ENCODE measurements at places on chromosomes 5 and 9.

DNA sequence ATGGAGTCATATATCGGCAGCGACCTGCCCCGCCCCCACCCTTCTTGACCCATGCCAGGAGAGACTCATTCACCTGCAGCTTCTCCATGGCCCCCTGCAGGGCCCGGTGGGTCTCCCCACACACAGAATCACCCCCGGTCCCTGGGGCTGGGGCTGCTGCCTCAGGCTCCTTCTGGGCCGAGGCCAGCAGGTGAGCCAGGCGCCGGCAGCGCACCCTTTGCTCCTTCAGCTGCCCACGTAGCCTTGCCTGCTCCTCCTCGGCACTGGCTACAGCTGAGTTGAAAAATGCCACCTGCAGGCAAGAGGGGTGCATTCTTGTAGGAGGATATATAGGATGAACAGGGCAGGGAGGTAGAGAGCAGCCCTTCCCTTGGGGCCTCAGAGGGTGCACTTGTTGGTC, 17.9 kb downstream of the GOLGA2 start:
- DNase-seq = no peak

GRCh38 chr9:78707481-78707991, 410.6 kb downstream of the PSAT1 start:
- DNase-seq = no peak

DNA sequence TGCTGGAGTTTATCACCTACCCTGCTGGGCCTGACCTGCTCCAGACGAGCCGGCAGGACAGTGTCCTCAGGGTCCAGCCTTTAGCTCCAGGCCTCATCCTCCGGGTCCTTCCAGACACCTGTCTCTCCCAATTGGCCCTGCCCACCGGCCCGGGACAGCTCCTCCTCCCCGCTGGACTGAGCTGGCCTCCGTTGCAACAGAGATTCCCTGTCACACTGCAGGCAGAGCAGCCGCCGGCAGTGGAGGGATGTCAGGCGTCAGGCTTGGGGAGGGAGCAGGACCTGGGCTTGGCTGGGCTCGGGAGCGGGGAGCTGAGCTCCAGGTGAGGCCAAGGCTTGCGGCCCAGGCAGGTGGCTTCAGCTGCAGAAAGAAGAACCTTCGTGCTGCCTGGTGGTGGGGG, 1.7 kb downstream of the KCNT1 start:
- no peak for DNase-seq

- DNase-seq = no peak
These were observed 459.4 kb upstream of the ITGA1 start for GRCh38 chr5:52328220-52328806.

DNA sequence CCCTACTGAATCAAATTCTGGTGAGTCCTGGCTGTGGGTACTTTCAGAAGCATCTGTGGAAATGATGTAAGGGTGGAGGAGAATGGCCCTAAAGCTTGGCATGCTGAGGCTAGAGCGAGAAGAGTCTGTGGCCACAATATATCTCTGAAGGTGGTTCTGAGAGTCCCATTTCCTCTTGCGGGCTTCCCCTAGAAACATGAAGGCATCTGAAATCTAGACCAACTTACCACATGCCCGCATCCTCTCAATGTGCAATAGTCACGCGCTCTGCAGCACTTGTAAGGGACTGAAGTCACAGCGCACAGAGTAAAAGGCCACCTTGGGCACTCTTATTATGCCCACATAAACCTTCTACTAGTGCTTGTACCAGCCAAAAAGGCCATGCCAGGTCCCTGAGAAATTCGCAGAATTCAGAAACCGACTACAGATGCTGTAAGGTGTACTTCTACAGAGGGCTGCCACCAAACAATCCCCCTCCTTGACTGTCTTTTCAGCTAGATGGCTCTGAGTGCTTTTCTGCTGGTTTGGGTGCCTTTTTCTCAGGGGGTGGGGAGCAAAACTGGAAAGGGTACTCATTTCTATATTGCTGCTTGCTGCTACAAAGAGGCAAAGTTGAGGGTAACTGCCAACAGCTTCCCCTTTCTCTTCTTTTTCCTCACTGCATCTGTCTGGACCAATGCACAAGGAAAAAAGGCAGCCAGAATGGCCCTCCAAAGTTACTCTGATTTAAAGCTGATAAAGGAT, 107.3 kb downstream of the ZDHHC21 start:
- no peak for DNase-seq

- DNase-seq = no peak
These were observed 107.7 kb downstream of the CCDC192 start for GRCh38 chr5:127810707-127811490.
